ENCODE measurements at places on chromosomes 11 and 22.
A peak's percentile ranks its signal among the peaks of the same experiment; 100 is the strongest.

DNA sequence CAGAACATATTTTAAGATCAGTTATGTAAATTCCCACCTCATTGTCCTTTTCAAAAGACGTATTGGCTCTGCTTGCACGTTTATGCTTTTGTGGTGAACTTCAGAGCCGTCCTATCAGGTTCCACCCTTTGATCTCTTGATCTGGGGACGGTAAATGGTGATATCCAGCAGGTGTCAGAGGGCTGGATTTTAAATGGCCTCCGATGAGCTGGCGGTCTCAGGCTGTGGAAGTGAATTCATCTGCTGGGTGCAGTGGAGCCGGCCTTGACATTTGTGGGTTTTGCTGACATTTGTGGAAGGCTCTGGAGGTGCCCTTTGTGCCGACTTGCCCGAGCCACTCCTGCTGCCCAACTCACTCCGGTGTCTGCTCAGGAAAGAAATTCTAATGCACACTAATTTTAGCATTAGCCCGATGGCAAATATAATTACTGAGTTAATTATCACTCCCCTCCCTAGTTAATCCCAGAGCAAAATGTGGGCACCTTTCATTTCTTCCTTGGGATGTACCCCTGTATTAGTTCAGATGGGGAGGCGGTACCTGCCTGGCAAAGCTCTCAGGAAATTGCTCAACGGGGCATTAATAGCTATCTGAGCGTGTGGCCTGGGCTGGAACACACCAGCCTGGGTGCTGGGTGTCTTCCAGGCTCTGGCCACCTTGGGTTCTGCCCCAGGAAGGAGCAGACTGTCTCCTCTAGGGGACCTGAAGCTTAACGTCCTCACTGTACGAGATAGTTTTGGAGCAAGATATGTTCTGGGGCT is 9.1 kb downstream of the LRP5 start:
- no peak for DNase-seq

- DNase-seq: no peak
Measured at GRCh38 chr22:42645341-42645937, 3.8 kb downstream of the CYB5R3 start.

DNA sequence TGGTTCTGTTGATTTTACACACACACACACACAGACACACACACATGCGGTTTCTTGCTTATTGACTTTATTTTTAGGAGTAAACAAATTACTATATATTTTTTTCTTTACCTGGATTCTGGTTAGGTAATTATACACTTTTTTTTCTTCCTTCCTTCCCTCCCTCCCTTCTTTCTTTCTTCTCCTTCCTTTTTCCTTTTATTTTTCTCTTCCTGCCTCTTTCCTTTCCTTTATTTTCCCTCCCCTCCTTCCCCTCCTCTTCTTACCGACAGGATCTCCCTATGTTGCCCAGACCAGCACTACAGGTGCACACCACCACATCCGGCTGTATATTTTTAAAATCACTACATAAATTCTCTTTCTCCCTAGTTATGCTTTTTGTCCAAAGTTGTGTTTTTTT is 3.1 kb upstream of the SPDYC start:
- DNase-seq: no peak

GRCh38 chr22:45321827-45322226 is 12.1 kb downstream of the FAM118A start:
- peak; percentile 42 for DNase-seq

- DNase-seq: no peak
Measured at GRCh38 chr11:129264114-129264513, 72.0 kb upstream of the ARHGAP32 start.

DNA sequence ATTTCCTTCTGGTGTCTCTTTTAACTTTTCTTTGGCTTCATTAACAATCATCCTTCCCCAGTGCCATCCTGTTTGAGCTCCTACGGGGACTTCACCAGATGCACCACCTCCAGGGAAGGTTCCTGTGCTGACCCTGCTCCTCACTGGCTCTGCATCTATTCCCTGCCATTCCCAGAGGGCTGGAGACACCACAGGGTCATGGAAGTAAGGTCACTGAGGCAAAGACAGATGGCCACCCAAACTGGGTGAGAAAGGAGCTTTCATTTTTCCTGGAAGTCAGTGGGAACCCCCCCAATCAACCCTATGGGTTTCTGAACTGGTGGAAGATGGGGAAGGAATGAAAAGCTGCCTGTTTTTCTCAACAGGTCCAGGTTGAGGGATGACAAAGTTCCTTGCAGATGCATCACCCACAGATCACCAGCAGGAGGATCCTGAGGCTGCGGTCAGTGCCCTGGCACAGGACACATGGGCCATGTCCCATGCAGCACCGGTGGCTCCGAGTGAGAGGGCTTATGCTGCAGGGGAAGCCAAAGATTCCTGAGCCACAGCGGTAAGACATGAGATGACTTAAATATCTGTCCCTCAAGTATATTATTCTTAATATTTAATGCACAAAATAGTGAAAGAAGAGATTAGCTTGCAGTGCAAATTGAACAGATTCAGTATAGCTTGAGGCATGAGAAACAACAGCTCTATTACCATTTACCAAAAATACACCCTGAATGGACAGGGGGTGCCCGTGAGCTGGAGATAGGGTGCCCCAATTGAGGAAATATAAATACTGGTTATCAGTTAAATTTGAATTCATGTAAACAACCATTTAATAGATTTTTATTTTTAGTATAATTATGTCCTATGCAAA is 73.0 kb upstream of the VPREB1 start:
- no peak for DNase-seq

GRCh38 chr11:110797453-110797852 is 85.2 kb upstream of the ARHGAP20 start:
- DNase-seq: no peak

GRCh38 chr11:34318111-34319037 is 39.4 kb downstream of the ABTB2 start:
- DNase-seq: no peak

DNA sequence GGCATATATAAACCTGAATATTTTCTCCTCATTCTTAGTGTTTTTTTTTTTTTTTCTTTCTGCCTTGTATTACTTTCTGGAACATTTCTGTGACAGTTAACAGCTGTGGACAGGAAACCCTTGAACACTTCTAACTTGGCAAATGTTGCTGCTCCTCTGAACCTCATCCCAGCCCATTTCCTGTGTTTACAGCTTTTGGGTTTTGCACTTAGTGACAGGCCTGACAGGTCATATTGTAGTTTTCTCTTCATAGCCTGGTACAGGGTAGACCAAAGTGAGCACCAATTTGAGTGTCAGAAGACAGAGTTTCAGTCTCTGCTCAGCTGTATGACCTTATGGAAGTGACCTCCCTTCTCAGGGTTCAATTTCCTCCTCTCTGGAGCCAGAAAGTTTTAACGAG is 91.6 kb downstream of the STIM1 start:
- DNase-seq: no peak

- DNase-seq: no peak
Measured at GRCh38 chr11:95764267-95764898, 25.2 kb downstream of the FAM76B start.

- DNase-seq: no peak
Measured at GRCh38 chr22:33270596-33270995, 212.4 kb upstream of the SYN3 start.

DNA sequence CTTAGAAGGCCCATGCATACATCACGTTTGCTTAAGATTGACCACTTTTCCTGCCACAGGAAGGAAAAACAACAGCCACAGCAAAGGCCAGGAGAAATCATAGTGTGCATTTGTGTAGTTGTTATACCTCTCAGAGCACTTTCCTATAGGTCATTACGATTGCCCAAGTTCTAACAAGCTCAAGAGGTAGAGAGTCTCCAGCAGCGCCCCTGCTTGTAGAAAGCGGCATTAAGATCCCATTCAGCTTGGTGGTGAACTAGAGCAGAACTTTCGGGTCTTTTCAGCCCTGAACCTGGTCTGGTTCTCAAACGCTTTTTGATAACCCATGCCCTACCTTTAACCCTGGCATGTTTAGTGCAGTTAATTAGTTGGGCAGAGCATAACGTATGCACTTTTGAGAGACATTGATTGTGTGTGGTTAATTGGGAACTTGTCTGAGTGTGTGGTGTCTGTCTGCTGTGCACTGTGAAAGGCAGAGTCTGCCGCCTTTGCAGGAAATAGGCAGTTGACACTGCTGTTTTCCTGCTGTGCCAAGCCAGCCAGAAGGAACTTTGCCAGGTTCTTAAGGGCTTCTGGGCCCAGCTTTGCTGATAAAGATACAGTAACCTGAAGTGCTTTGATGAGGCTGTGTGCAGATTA is 109.9 kb upstream of the CLMP start:
- DNase-seq: no peak

DNA sequence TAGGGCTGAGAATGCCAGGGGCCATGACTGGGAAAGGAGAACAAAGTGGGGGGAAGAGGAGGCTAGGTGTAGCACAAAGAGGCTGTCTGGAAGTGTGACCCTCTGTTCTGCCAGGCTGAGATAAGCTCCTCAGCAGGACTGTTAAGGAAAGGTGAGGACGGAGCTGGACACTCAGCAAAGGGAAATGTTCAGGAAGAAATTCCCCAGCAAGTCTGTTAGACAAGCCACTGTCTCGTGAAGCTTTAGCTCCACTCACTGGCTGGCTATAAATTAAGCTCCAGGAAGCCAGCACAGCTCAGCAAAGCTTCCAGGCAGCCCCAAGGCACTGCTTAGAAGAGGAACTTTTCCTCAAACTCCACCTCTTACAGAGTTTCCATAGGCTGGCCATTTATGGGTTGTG is 181.2 kb upstream of the API5 start:
- DNase-seq: no peak

- DNase-seq: peak; percentile 32
Measured at GRCh38 chr11:44716256-44716655, 10.5 kb upstream of the TSPAN18 start.

DNA sequence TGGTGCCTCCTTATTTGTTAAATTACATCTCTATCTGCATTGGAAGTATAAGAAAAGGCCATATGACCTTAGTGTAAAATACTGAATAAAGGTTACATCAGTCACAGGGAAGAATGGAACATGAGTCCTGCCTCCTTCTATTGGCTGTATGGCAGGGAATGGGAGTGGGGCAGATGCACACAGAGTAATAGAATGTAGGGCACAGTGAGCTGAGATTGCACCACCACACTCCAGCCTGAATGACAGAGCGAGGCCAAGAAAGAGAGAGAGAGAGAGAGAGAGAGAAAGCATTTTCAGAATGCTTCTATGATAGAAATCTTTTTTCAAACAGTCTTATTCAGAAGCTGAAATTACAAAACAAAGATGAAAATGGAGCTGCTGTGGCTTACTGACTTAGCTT is 58.8 kb downstream of the SLN start:
- no peak for DNase-seq

GRCh38 chr22:49829044-49829853 is 1.6 kb upstream of the BRD1 start:
- DNase-seq: peak; percentile 76

- no peak for DNase-seq
Measured at GRCh38 chr11:35363854-35364780, 55.2 kb downstream of the SLC1A2 start.

- no peak for DNase-seq
Measured at GRCh38 chr22:29128891-29129807, 56.3 kb downstream of the KREMEN1 start.

DNA sequence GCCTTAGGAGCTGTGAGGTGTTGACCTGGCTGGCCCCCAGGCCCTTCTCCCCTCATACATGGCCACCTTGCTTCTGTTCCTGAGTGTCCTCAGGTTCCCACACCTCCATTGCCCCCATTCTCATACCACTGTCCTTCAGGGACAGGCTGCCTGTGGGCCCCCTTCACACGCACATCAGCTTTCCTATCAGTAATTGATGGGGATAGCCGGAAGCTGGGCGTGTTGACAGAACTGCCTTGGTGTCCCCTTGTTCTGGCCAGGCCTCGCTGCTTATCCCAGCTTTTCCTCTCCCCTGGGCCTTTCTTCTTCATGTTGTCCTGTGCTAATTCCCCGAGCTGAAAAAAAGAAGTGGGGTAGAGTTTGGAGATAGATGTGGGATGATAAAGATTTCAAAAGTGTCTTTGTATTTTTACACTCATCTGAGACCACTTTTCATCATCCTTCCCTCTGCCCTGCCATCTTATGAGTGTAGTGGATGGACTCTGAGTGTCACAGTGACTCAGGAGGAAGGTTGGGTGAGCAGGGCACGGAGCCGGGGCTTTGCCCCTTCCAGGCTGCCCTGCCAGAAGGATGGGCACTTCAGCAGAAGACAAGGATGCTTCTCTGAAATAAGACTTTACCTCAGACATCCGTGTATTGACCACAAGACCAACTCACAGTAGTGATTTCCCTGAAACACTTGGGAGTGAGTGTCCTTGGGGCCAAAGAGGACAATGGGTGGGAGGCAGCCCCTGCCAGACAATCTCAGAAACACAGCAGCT is 42.8 kb downstream of the MED15 start:
- peak; percentile 56 for DNase-seq

GRCh38 chr11:101552888-101553287 is 30.9 kb downstream of the TRPC6 start:
- DNase-seq: no peak

DNA sequence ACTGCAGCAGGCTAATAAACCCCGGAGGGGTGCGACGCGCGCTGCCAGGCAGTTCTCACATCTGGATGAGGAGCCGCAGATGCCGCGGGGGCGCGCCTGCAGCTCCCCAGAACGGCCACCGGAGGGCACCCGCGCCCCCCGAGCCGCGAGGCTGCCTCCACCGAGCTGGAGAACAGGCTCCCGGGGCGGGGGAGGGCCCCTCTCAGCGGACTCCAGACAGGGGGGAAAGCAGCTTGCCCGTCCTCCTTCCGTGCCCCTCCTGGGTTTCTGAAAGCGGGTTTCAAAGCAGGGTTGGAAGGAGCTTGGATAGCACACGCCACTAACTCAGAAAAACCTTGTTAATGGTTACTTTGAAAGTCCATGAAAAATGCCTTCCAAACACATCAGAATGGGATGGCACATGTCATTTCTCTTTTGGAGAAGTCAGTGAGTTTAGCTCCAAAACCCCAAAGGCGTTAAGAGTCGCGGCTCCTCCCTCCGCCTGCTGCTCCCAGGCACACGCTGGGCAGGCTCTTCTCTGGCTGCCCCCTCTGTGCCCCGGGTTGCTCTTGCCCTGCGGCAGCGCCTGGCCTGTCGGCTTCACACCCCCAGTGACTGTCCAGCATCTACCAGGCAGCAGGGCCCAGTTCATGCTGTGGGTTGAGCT is 317.8 kb downstream of the NTM start:
- no peak for DNase-seq

DNA sequence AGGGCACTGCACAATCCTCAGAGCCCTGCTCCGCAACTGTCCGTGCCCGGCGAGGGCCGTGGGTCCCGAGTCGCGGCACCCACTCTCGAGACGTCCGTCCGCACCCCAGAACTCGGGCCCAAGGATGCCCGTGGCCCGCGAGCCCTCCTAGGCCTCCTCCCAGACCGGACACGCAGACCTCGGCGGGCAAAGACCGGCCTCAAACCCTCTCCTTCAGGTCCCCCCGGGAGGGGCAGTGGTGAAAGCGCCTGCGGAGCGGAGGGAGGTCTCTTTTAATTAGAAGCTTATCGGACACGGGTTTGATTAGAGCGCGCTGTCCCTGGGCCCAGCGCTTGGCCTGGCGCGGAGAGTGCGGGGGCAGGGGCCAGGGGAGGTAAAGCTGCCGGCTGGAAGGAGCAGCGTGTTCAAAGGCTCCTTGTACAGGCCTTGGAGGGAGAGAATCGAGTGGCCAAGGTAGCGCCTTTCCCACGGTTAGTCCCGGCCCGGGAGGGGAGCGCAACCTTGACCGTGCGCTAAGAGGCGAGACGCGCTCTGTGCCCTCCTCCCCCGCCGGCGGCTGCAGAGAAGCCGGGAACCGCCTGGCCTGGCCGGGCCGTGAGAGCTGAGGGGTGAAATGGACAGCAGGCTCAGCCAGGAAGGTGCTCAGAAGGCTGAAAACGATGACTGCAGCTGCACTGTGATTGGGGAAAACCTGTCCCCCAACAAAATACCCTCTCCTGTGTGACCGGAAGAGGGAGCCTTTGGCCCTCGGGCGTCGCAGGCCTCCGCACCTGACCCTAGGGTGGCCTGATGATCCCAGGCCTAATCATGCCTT is 4.6 kb downstream of the WT1 start:
- peak; percentile 72 for DNase-seq

- no peak for DNase-seq
Measured at GRCh38 chr11:44604171-44604581, 38.7 kb downstream of the CD82 start.

All from spleen (tissue), 13 donors.